Metanephros (tissue), 2 donors: ENCODE measurements at places on chromosomes 12 and 14. TPM values are rescaled to one million over a fixed set of nuclear protein-coding genes. Genes with fewer than 3 reads are reported as not detected.

The KIAA0586 gene
- 21.2 TPM for total RNA-seq

The KLRD1 gene
- total RNA-seq = 0.47 TPM

The FAM181A gene
- not detected for total RNA-seq

The SIRT4 gene
- 6.3 TPM for total RNA-seq

The KRT6A gene
- not detected for total RNA-seq

The SLC38A2 gene
- total RNA-seq = 159 TPM

The CCDC197 gene
- total RNA-seq = 0.23 TPM

The RASSF9 gene
- total RNA-seq = 10.4 TPM

The IFNG-AS1 gene
- total RNA-seq = 0.70 TPM

The KRT4 gene
- total RNA-seq = 0.29 TPM

The CLEC2B gene
- 15.9 TPM for total RNA-seq

The ISM2 gene
- 5.7 TPM for total RNA-seq

The KRT85 gene
- total RNA-seq = not detected

The FSCB gene
- 0.12 TPM for total RNA-seq

The CAPZA3 gene
- total RNA-seq = not detected

The TOMM20L gene
- not detected for total RNA-seq

The RNASE3 gene
- 3.3 TPM for total RNA-seq

The ITGA7 gene
- total RNA-seq = 79.3 TPM

The OR4E2 gene
- total RNA-seq = not detected
